ENCODE measurements at places on chromosomes 7 and 10.

GRCh38 chr10:122555442-122555841, 5.1 kb upstream of the DMBT1 start:
- no peak overlapping the region for H3K27ac ChIP-seq
- no peak overlapping the region for H3K4me3 ChIP-seq
- no peak for DNase-seq
- H3K27me3 ChIP-seq: peaks cover 18% of the 10 kb centered on the region
- H3K36me3 ChIP-seq: no peaks in the 10 kb centered on the region
- peaks cover 6% of the 10 kb centered on the region for H3K4me1 ChIP-seq

DNA sequence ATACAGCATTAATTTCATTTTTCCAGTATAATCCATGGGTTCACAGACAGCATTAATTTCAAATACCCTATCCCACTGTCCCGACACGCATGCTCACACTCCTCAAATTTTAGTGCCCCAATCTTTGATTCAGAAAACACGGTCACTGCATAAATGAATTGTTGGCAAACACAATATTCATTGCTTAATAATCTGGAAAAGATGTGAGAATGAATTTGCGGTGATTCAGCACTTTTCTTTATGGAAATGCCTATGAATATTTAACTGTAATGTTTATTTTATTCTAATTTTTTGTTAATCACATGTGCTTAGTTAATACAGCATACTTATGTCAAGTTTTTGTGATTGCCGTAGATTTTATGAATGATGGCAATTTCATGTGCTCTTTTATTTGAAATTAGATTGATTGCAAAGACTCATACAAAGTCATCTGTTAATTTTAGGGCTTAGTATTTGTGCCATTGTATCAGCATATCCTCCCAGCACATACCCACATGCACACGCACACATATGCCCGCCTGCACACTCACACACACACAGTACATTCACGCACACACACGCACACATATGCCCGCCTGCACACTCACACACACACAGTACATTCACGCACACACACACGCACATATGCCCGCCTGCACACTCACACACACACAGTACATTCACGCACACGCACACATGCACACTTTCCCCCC, 35.1 kb downstream of the MACROH2A2 start:
- no peak for DNase-seq
- no peak overlapping the region for H3K4me3 ChIP-seq
- no peak overlapping the region for H3K27ac ChIP-seq

- peaks cover 3% of the 10 kb centered on the region for H3K27me3 ChIP-seq
- no peak overlapping the region for H3K4me3 ChIP-seq
- no peaks in the 10 kb centered on the region for H3K36me3 ChIP-seq
- no peak for DNase-seq
Observed at GRCh38 chr10:60871215-60871614, 72.8 kb downstream of the RHOBTB1 start.

DNA sequence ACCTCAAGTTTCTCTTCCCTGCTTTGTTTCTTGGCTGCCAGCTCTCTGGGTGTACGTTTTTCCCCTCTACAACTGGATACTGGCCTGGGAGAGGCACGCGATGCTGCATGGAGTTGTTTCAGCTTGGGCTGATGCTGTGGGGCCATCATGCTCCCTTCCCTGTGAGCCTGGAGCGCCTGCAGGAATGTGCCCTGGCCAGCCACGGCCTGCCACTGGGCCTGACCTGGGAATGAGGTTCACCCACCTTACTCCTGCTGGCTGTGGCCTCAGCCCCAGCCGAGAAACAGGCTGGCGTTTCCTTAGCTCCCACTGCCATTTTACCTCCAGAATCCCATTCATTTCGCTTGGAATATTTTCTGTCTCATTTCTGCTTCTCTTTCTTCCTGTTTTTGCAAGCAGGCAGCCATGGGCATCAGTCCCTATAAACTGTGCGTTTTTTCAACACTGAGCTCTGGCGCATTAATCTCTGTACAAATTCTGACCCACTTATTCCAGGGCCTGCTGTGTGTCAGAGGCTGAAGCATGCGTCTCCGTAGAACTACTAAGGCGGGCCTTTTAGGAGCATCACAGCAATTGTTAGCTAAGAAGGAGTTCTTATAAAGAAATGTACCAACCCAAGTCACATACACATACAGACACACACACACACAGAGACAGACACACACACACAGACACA, 57.9 kb downstream of the GATA3 start:
- H3K4me1 ChIP-seq: no peaks in the 10 kb centered on the region
- no peak for DNase-seq
- no peaks in the 10 kb centered on the region for H3K36me3 ChIP-seq

DNA sequence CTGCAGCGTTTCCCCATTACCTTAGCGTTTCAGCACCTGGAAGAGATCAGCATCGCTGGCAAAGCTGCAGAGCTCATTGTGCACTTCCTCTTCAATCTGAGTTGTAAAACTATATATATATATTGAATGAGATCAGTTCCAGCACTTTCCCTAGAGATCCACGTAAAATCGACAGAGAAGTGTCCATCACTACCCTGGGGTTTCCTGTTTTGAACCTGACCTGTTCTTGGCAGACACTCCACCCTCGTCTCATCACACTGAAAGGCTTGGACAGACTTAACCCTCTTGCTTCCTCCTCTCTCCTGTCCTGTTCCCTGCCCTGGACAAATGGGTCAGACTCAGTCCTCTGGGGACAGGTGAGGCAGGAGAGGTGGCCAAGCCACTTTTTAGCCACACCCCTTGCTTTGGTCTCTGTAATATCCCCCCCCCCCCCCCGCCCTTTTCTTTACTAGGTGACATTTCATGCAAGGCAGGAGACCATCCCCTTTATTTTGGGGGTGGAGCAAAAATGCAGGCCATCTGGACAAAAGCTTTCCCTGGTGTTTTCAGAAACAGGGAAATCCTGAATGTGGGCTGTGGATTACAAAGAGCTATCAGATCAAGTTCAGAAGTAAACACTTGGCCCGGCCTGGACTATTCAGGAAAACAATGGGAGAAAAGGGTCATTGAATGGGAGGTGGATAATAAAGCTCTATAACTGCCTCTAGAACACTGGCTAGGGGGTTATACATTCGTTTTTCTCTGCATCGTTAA, 83.7 kb upstream of the KDM7A start:
- no peak for DNase-seq
- H3K27ac ChIP-seq: no peak overlapping the region

- peaks cover 58% of the 10 kb centered on the region for H3K4me1 ChIP-seq
- no peak overlapping the region for H3K4me3 ChIP-seq
- H3K27me3 ChIP-seq: no peaks in the 10 kb centered on the region
- H3K36me3 ChIP-seq: no peaks in the 10 kb centered on the region
Observed at GRCh38 chr7:158810846-158811245, 18.5 kb downstream of the ESYT2 start.

DNA sequence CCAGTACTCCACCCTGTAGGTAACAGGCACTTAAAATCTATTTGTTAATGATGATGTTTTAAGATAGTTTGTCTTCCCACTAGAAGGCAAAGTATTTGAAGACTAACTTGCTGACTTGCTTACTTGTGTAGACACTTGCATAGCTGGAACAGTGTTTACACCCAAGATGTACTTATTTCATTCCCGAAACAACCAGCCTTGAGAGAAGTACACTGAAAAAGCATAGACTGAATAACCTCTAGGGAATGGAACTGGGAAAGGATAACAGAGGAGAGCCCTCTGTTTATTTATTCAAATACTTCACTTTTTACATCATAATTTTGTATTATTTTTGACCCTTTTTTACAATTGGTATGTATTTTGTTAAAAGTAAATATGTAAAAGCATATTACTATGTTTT, 33.1 kb upstream of the TMEM26 start:
- no peak overlapping the region for H3K27ac ChIP-seq
- peaks cover 15% of the 10 kb centered on the region for H3K27me3 ChIP-seq
- H3K4me1 ChIP-seq: no peaks in the 10 kb centered on the region
- no peak for DNase-seq
- no peak overlapping the region for H3K4me3 ChIP-seq
- H3K36me3 ChIP-seq: no peaks in the 10 kb centered on the region

Measured in natural killer cell treated with Interleukin-12 subunit alpha and Interleukin-12 subunit beta and Interleukin-15 and Interleukin-18, amount 100 ng/mL, for 72 hours (primary cell).